ENCODE measurements at places on chromosomes 6 and 20.

DNA sequence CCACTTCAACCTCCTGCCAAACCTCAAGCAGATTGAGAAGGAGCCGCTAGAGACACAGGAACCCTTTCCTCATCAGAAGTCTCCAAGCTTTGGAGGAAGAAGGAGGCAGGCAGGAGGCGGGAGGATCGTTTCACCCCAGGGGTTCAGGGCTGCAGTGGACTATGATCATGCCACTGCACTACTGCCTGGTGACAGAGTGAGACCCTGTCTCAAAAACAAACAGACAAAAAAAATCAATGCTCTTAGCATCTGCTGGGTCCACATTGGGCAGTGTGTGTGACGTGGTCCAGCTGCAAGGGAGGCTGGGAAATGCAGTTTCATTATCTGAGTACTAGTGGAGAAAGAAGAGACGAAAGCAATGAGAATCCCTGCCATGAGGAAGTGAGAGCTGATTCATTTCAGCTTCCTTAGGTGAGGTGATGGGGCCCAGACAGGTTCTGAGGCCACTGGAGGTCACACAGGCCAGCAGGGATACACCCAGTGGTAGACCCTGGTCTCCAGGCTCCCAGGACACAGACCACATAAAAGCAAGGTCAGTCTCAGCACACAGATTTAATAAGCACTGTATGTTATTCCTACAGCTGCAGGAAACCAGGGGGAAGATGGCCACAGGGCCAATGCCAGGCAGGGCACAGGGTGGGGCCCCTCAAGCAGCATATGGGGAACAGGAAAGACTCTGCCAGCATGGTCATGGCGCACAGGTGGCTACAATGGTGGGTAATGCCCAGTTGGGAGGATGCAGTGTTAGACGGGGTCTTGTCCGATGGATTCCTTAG is 4.3 kb downstream of the GFRA4 start:
- no peak for DNase-seq

DNA sequence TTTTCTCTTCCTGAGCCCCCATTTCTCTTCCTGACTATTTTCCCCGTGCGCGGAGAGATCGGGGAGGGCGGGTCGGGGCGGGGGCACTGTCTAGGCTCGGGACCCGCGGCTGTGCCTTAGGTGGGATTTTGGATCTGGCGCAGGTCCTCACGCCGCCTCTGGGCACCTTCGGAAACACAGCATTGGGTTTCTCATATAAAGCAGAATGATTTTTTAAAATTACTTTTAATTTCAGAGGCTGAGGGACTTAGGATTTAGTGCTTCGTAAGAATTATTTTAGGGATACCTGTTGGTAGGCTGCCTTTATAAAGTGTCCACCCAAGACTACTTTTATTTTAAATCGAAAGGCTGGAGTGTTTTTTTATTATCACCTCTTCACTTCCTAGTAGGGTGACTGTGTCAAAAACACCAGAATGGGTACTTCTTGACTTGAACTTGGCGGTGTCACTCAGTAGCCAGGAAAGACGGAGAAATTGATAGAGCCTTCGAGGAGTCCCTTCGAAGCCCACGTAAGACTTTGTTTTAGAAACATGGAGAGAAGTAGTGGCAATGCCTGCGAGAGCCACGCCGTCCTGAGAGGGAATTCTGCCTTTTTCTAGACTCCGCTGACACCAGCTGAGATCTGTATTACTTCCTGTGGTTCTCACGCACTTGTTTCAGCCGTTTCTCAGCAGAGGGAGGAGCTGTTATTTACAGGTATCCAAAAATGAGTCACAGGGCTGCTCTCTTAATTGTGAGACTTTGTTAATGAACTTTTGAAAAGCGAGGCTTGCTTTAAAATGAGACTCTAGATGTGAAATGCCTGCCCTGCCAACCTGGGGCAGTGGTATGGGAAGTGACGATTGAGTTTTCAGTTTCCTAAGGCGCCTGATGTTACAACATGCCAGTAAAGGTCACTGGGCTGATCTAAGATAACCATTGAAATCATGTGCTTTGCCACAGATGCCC is 667 bp downstream of the STX11 start:
- DNase-seq, result no peak

GRCh38 chr6:18042536-18043145 is 55.2 kb upstream of the KIF13A start:
- no peak for DNase-seq

GRCh38 chr6:164013480-164014208 is 599.1 kb downstream of the QKI start:
- no peak for DNase-seq

DNA sequence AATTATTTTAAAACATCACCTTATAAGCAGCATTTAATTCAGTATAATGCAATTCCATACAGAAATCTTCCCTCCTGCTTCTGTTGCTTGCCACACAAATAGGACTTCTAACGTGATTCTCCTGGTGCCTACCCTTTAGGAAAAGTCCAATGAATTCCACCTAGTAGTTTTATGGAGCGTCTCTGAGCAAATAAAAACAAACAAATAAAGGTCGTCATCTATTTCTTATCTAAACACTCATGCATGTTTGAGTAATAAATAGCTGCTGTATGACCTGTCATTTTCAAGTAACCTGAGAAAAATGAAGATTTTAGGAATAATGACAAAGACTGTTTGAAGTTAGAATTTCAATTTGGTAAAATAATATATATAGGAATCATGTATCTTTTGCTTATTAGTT is 102.7 kb downstream of the BMP5 start:
- DNase-seq, result no peak

GRCh38 chr6:53419026-53419425 is 70.3 kb upstream of the ELOVL5 start:
- no peak for DNase-seq

DNA sequence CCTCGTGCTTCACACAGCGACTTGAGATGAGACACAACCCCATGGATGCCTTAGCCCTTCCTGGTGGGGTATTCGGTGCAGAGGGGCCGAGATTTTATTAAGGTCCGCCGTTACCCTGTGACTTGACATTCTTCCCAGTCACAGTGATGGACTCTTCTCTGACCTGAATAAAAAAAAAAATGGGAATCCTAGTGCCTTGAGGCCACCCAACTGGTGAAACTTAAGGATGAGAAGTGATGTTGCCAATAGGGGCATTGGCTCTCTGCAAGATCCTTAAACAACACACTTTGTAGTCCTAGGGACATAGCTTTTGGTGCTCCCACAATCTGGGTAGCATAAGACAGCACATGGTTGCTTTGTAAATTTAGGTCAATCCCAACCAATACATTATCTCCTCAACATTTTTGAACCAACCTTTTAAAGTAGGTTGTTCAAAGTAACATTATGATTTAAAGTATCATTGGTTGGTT is 814 bp upstream of the ADNP start:
- no peak for DNase-seq

DNA sequence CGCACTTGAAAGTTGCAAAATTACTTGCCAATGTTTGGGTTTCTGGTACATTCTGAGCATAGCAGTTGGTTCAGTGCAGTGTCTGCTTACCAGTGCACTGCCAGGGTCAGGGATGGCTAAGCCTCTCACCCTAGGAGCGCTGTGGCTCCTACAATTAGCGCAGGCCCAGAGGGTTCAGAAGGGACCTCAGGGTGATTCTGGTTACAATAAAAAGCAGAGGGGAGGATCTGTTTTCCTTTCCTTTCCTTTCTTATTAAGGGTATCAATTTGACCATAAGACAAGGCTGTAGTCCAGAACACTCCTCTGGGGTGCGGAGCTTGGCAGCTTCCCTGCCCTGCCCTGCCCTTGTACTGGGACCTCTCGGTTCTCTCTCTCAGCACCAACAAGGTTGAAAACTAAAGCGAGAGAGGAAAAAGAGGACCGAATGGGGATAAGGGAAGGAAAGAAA is 2.6 kb downstream of the MAFB start:
- DNase-seq, result no peak

GRCh38 chr6:108710030-108710429 is 138.2 kb upstream of the ARMC2 start:
- DNase-seq, result no peak

DNA sequence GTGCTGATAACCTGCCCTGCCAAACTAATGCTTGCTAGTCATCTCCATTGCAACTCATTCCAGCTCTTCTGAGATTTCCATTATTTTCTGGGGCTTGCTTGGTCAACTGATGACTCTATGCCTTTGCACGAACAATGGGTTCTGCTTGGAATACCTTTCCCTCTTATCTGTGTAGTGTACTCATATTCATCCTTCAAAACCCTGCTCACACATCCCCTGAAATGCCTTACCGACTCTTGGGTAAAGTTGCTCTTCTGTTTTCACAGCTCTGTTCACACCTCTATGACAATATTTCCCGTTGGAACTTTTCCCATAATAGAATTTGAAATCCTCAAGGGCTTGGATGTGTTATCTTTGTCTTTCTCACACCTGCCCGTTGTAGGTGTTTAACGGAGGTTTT is 331.0 kb upstream of the SOX4 start:
- no peak for DNase-seq

DNA sequence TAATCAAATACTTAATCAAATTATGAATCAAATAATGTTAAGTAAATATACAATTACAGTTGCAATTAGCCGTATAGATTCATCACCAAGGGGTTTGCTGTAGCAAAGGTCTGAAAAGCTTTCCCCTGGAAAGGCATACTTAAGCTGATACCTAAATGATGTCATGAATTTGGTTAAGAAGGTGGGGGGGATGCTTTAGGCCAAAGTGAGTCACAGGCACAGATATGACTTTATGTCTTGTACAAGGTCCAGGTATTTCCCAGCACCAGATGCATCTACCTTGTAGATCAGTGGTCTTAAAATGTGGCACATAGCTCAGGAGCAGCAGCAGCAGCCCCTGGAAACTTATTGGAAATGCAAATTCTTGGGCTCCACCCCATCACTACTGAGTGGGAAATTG is 557.3 kb upstream of the CDH4 start:
- no peak for DNase-seq

DNA sequence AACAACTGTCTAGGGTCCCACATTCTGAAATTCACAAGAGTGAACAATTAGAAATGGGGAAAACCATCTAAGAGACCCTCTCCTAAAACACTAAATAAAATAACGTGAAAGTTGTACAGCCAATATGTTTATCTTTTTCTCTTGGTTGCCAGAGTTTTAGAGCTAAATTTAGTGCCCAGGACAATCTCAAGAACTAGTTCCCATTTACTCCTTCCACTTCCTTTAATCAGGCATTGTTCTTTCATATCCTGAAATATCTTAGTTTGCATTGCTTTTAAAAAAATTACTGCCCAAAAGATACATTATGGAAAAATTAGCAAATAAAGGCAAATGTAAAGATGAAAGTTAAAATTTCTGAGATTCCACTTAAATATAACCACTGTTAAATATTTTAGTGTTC is 33.1 kb upstream of the UBR2 start:
- DNase-seq, result no peak

DNA sequence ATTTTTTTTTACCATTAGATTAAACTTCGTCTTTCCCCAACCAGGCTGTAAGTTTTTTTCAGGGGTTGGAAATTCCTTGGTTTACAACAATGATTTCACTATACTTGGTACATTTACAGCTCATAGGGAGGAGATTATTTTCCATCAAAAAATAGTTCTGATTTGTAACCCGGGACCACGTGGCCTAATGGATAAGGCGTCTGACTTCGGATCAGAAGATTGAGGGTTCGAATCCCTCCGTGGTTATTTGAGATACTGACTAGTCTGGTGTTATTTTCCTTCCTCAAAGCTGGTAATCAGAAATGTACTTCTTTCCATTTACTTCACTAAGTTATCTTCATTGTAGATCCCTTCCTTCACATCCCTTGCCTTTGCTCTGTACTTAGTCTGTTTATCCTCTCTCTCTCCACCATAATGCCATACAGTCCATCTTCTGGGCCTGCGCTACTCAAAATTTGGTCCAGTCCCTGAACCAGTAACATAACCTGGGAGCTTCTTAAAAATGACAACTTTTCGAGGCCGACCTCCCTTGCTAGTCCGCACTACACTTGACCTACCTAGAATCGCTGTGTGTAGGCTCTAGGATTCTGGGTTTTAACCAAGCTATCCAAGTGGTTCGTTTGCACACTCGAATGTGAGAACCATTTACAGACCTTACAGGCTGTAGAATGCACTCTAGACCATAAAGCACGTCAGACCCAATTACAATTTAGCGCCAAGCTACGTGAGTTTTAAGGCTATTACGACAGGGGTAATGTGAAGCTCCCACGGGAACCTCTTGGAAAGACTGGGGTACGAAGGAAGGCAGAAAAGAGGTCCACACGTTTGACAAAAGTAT is 42.1 kb upstream of the BTN3A2 start:
- no peak for DNase-seq

GRCh38 chr6:6331946-6332601 is 11.6 kb upstream of the F13A1 start:
- no peak for DNase-seq

DNA sequence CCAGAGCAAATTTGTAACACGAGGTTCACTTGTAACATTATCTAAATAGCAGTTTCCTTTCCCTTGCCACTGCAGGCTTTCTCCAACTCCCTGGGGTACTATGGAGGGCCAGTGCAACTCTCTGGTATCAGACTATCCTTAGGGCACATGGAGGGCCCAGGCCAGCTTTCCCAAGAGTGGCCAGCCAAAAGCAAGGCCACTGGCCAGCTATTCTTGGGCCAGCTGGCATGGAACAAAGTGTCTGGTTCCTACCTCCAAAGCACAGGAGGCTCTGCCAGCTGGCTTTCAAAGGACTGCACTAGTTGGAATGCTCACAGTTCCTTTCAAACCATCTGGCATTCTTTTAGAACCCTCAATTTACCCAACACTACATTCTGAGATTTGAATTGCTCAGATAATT is 8.7 kb downstream of the RNF24 start:
- DNase-seq, result no peak

- DNase-seq, result no peak
Measured at GRCh38 chr20:31894980-31895675, 24.7 kb downstream of the TTLL9 start.

DNA sequence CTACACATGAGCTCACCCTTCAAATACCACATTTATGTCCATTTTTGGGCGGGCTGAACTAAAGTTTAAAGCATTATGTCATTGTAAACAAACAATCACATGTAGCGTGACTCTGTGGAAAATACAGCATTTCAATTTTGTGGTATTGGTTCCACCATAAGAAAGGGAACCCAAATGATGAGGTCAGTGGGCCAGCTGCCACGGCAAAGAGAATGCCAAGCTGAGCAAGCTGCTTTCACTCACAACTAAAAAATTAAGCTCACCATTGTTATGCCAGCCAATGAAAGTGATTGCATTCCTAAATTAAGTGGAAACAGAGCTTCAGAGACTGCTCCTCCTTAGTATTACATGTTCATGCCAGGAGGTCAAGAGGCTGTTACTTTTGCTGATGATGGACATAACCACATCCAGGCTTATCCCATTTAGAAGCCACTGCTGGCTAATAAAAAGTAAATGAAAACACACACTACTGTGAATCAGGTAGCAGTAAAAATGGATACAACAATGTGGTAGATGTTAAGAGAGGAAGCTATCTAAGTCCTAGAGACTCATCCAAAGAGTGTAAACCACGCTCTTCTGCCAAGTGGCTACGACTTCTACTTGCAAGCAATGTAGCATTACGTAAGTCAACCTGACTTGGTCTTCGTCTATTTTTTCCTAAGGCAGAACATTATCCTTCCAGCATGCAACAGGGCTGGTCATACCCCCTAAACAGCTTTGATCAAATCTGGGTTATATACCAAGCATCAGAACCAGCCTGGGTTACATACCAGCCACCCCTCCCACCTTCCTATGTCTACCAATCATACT is 164.8 kb downstream of the BACH2 start:
- no peak for DNase-seq

All from iPS DF 19.7 (cell line).